ENCODE measurements at places on chromosomes 7 and 10. TPM values are rescaled to one million over a fixed set of nuclear protein-coding genes. Genes with fewer than 3 reads are reported as not detected.

- DNase-seq = peak; percentile 81
- H3K27ac ChIP-seq = no peak overlapping the region
- no peaks in the 10 kb centered on the region for H3K27me3 ChIP-seq
Observed at GRCh38 chr7:143240291-143241168, 18.7 kb downstream of the TAS2R40 start.

Gene GRM3
- not detected for total RNA-seq

DNA sequence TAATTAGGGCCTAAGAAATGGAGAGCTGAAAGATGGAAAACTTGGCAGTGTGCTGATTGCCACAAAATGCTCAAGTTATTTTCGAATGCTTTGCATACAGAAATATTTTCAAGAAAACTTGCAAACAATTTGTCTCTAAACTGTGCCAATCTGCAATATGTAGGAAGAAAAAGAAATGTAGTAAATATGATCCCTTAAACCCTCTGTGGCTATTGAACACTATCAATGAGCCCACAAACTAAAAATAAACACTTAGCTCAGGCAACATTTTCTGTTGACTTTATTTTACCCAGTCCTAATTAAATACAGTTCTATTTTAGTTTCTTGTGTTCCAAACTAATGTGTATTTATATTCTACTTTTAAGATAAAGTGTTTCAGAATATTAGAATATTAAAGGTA lies 342.1 kb downstream of the SEMA3D start:
- no peak overlapping the region for H3K4me3 ChIP-seq
- DNase-seq = no peak
- no peak overlapping the region for H3K27ac ChIP-seq

DNA sequence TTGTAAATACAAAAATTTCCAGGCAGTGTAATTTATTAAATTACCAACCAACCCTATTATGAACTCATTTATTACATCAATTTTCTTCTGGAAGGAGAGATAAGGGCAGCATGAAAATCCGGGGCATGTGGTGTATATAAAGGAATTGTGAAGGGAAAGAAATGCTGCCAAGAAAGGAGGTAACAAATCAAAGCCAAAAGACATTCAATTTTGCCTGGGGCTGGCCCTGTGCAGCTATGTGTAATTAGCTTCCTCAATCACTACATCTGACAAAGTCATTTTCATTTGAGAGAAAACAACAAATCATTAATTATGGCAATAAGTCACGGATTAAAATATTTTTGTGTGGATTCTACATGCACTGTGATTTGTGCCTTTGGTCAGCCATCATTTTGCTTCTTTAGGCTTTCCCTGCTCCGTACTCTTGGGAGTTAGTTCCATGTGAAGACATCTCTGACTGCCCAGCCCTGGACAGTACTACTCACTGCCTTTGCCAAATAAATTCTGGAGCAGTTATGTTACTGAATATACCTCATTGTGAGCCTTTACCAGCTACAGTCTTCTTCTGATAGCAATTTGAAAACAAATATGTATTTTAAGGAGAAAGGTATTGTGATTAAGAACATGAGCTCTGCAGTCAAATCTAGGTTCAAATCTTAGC lies 191.7 kb downstream of the RELN start:
- no peak overlapping the region for H3K27ac ChIP-seq
- H3K27me3 ChIP-seq = no peaks in the 10 kb centered on the region
- no peaks in the 10 kb centered on the region for H3K36me3 ChIP-seq
- DNase-seq = no peak
- no peaks in the 10 kb centered on the region for H3K4me1 ChIP-seq

Gene FAM24B
- total RNA-seq = not detected

Gene HOXA1
- 0.42 TPM for total RNA-seq

- no peak overlapping the region for H3K27ac ChIP-seq
- H3K4me1 ChIP-seq = peaks cover 16% of the 10 kb centered on the region
- no peak for DNase-seq
Observed at GRCh38 chr10:58943256-58943890, 233.1 kb upstream of the PHYHIPL start.

GRCh38 chr7:96285579-96285978 lies 36.3 kb downstream of the SLC25A13 start:
- H3K4me1 ChIP-seq = no peaks in the 10 kb centered on the region
- H3K36me3 ChIP-seq = no peaks in the 10 kb centered on the region
- H3K4me3 ChIP-seq = no peak overlapping the region
- no peak for DNase-seq
- H3K27me3 ChIP-seq = no peaks in the 10 kb centered on the region

DNA sequence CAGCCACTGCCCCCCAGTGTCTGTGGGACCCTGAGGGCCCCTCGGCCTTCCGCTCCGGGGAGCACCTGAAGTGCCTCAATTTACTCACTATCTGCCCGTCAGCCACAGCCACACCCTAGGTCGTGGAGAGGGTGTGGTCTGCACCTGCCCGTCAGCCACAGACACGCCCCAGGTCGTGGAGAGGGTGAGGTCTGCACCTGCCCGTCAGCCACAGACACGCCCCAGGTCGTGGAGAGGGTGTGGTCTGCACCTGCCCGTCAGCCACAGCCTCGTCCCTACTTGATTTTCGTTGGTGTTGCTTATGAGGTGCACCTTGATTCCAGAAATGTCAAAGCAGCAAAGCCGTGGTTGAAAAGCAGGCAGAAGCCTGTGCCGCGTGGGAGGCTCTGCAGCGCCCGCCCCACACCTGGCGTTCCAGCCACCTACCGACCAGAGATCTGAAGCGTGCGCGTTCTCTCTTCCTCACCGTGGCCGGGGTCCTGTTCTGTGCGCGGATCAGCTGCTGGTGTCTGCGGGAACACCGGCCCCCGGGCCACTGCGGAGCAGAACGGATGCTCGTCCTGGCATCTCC lies 101.6 kb downstream of the DYNC2I1 start:
- no peak for DNase-seq
- no peak overlapping the region for H3K4me3 ChIP-seq
- no peaks in the 10 kb centered on the region for H3K4me1 ChIP-seq
- no peaks in the 10 kb centered on the region for H3K27me3 ChIP-seq

Gene NPFFR1
- total RNA-seq = not detected

- no peak overlapping the region for H3K27ac ChIP-seq
- H3K4me3 ChIP-seq = peak overlapping the region; percentile 78
- H3K4me1 ChIP-seq = peaks cover 9% of the 10 kb centered on the region
- H3K27me3 ChIP-seq = no peaks in the 10 kb centered on the region
Observed at GRCh38 chr10:78035025-78035424, 1.4 kb downstream of the RPS24 start.

- no peaks in the 10 kb centered on the region for H3K27me3 ChIP-seq
- H3K27ac ChIP-seq = no peak overlapping the region
- H3K4me1 ChIP-seq = no peaks in the 10 kb centered on the region
- no peak overlapping the region for H3K4me3 ChIP-seq
Observed at GRCh38 chr7:133230591-133231194, 22.2 kb upstream of the EXOC4 start.

DNA sequence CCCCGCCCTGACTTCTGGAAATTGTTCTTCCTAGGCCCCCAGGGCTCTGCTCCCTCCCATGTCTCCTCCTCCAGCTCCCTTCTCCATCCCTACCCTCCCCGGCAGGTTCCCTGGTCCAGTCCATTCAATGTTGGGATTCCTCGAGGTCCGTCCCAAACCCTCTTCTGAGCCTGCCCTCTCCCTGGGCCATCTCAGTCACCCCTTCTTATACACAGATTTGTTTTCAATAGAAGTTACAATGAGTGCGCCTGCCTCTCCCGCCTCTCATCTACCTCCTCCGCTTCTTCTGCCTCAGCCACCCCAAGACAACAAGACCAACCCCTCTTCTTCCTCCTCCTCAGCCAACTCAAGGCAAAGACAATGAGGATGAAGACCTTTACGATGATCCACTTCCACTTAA lies 67.9 kb downstream of the OAT start:
- no peaks in the 10 kb centered on the region for H3K27me3 ChIP-seq
- peaks cover 8% of the 10 kb centered on the region for H3K4me1 ChIP-seq
- no peak overlapping the region for H3K4me3 ChIP-seq
- no peaks in the 10 kb centered on the region for H3K36me3 ChIP-seq

DNA sequence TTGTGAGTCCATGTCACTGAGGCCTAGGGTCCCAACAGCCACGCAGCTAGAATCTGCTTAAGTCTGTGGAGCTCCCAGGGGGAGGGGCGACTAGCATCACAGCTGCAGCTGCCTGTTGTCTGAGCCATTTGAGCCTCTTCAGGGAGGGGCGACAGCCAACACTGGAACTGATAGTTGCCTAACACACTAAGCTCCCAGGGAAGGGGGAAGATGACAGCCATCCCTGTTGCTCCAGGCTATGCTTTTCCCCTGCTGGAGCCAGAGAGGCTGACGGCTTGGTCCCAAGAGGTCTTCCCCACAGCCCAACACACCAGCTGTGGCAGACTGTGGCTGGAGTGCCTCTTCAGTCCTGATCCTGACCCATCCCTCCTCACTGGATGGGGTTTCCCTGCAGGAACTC lies 817.5 kb downstream of the NXPH1 start:
- peaks cover 21% of the 10 kb centered on the region for H3K27me3 ChIP-seq
- DNase-seq = no peak
- H3K27ac ChIP-seq = no peak overlapping the region
- no peaks in the 10 kb centered on the region for H3K36me3 ChIP-seq
- H3K4me1 ChIP-seq = no peaks in the 10 kb centered on the region

DNA sequence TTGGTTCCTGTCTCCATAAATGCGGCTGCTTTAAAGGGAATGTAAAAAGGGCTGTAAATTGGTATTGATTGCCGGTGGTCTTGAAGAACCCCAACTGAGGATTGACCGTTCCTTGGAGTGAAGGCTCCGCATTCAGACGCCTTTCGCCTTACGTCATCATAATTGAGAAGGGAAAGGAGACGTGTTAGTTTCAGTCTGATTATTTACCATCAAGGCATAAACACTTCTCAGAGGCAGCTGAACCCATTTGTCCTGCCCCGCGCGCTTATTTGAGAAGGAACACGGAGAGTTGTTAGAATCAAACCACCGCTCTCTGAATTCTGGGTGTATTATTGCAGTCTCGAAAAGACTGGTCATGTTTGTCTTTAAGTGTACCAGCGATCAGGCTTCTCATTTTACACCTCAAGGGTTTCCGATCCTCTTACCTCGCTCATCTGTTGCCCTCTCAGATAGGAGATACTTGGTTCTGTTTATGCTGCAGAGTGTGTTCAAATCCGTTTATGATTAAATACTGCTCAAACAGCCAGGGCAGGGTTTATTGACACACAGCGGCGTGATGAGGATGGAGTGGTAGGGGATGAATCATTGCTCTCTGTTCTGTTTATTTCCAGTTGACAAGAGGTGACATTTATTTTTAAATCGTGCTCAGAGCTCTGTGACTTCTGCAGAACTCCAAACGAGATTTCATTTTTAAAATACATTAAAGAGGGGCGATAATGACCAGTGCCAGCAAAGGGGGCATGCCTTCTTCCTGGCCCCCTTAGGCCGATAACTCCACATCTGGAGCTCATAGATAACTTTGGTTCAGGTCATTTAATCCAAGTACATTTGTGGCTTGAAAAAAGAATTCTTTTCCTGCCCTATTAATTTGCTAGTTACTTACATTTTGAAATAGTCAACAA lies 30.4 kb downstream of the FOXK1 start:
- no peak overlapping the region for H3K4me3 ChIP-seq
- DNase-seq = no peak
- H3K4me1 ChIP-seq = peaks cover 12% of the 10 kb centered on the region
- H3K27ac ChIP-seq = no peak overlapping the region

DNA sequence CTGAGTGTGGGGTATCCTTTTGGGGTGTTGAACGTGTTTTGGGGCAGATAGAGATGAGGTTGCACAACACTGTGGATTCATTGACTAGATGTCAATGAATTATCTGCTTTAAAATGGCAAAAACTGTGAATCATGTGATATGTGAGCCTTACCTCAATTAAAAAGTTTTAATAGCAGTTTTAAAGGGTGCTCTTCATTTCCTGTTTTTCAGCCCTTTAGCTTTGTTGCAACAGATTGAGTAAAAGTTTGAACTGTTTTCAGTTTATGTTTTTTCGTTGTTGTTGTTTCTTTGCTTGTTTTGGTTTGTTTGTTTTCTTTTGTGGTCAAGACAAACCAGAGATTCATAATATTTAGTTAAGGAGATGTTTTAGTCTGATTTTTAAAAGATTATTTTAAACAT lies 9.4 kb downstream of the TAS2R41 start:
- H3K27ac ChIP-seq = no peak overlapping the region
- no peak for DNase-seq
- no peaks in the 10 kb centered on the region for H3K36me3 ChIP-seq
- no peaks in the 10 kb centered on the region for H3K4me1 ChIP-seq
- H3K27me3 ChIP-seq = no peaks in the 10 kb centered on the region
- H3K4me3 ChIP-seq = no peak overlapping the region

DNA sequence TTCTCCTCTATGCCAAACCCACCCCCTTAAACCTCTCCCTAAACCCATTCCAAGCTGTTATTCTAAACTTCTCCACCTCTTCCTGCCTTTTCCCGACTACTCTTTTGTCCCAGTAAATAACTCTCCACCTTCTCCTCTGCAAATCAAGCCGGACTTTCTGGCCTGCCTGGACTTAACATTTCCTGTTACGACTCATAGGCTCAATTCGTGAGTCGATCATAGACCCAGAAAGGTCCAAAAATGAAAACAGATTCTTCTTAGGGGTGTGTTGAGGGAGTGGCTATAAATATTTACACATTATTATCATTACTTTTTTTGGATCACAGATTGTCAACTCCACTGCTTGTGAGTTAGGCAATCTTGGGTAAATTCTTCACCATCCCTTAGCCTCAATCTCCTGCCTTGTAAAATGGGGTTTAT lies 59.0 kb upstream of the HABP2 start:
- no peak overlapping the region for H3K27ac ChIP-seq
- peaks cover 8% of the 10 kb centered on the region for H3K27me3 ChIP-seq
- H3K4me3 ChIP-seq = no peak overlapping the region
- H3K4me1 ChIP-seq = no peaks in the 10 kb centered on the region

DNA sequence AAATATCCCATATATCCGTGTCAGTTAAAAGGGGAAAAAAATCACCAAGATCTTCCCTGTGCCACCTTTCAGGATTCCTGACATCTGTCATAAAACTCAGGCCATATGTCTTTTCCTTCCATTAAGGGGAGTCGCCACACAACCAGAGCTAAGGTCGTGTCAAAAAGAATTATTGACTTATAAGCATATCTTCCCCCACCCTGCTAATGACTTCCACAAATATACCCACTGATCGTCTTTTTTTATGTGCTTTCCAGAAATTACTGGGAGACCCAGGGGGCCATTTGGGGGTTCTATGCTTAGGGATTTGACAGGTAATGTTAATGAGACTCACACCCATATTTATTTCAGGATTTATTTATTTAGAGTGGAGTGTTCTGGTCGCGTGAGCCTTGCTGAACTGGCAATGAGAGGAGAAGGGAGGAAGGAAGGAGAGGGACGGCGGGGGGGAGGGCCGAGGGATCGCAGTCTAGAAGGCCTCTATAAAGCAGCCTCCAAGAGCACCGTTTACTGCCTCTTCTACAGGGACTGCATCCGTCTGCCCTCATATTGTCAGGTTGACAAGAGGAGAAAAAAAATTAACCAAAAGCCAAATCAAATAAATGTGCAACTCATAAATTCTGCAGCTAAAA lies 135.7 kb upstream of the MGMT start:
- no peak overlapping the region for H3K27ac ChIP-seq
- no peaks in the 10 kb centered on the region for H3K4me1 ChIP-seq
- no peaks in the 10 kb centered on the region for H3K36me3 ChIP-seq
- no peak overlapping the region for H3K4me3 ChIP-seq
- DNase-seq = no peak
- no peaks in the 10 kb centered on the region for H3K27me3 ChIP-seq

All from cardiac muscle cell (in vitro differentiated cells and primary cell).